Sciatic nerve (tissue), 2 donors: ENCODE measurements at places on chromosomes 11 and 22. TPM values are rescaled to one million over a fixed set of nuclear protein-coding genes. Genes with fewer than 3 reads are reported as not detected.

DNA sequence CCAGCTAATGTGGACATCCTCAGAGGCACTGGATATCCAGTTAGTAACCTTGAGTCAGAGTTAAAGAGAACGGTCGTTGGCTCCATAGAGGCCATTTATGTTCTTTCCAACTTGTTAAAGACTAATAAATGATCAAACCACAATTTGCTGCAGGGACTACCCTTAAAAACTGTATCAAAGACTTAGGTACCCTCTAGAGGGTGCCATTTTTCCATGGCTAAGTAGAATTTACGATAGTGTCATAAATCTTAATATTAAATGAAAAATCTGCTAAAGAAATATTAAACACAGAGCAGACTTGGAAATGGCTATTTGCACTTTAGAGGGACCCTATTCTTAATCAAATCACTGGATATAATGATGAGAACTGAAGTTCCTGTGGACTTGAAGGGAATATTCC, 685.2 kb upstream of the CHORDC1 start:
- no peak for DNase-seq

GRCh38 chr11:65338676-65339075, 5.0 kb downstream of the DPF2 start:
- DNase-seq, result no peak

DNA sequence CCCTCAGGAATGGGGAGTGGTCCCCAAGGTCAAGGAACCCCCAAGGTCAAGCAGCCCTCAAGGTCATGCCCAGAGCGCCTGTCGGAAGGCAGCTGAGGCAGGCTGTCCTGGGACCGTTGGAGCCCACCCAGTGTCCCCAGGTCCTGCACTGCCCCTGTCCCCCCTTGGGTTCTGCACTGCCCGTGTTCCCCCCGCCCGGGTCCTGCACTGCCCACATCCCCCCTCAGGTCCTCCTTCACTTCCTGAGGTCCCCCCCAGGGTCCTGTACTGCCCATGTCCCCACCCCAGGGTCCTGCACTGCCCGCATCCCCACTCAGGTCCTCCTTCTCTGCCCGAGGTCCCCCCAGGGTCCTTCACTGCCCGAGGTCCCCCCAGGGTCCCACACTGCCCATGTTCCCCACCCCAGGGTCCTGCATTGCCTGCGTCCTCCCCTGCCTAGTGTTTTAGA, 1073.0 kb downstream of the BRD1 start:
- peak; percentile 45 for DNase-seq

GRCh38 chr11:75655605-75656004, 13.2 kb downstream of the MAP6 start:
- no peak for DNase-seq

GRCh38 chr22:36160499-36160942, at the start of gene APOL3:
APOL3 (minus strand) TSS chr22:36160755; CDS start chr22:36149055, 11,700 bp downstream.
- DNase-seq, result peak; percentile 83

DNA sequence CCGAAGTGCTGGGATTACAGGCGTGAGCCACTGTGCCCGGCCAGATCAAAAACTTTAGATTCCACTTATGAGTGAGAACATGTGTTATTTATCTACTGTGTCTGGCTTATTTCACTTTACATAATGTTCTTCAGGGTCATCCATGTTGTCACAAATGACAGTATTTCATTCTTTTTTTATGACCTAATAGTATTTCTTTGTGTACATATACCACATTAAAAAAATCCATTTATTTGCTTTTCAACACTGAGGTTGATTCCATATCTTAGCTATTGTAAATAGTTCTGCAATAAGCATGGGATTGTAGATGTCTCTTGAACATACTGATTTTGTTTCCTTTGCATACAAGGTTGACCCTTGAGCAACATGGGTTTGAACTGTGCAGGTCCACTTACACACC, 13.2 kb upstream of the SCGB1D1 start:
- no peak for DNase-seq

GRCh38 chr11:69598147-69598546, 42.8 kb upstream of the CCND1 start:
- DNase-seq, result no peak

Gene TMPRSS4
- not detected for total RNA-seq

Gene PANX3
- total RNA-seq, result not detected

Gene ZNF214
- total RNA-seq, result 8.3 TPM

Gene MUC2
- not detected for total RNA-seq
